ENCODE measurements at places on chromosomes 11 and 22.

DNA sequence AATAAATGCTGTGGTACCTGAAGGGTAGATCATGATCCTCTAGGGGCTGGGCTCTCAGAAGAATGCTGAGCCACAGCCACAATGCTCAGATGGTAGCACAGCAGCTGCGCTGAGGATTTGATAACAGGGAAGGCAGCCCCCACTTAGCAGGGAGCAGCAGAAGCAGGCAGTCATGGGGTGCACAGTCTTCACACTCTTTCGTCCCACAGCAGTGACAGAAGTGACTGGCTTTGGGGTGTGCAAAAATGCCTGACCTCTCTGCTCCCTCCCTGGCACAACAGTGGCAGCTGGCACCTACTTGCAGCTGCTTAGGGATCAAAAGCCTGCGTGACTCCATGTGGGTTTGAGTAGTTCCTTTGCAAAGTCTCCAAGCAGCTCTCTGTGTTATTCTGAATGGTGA lies 1349.8 kb upstream of the RAG2 start:
- DNase-seq: no peak

DNA sequence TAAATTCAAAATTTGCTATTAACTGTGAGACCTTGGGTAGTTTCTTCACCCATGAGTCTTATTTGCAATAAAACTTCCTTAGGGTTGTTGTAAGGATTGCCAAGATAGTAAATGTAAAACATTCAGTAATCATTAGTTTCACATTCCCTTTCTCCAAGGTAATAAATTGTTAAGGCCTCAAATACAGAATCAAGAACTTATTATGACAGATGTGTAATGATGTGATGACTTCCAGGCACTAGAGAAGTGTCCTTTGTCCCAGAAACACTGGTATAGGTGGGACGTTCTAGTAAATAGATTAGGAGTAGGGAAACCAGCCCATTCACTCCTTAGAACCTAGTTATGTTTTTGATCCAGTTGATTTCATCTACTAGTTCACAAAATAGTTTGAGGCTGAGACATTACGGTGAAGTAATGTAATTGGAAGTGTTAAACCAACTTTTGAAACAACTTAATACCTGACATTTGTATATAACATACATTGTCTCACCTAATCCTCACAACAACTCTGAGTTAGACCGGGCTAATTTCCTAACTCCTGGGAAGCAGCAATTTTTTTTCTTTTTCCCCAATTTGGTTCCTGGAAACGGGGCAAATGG lies 25.5 kb downstream of the CTNND1 start:
- DNase-seq: no peak

DNA sequence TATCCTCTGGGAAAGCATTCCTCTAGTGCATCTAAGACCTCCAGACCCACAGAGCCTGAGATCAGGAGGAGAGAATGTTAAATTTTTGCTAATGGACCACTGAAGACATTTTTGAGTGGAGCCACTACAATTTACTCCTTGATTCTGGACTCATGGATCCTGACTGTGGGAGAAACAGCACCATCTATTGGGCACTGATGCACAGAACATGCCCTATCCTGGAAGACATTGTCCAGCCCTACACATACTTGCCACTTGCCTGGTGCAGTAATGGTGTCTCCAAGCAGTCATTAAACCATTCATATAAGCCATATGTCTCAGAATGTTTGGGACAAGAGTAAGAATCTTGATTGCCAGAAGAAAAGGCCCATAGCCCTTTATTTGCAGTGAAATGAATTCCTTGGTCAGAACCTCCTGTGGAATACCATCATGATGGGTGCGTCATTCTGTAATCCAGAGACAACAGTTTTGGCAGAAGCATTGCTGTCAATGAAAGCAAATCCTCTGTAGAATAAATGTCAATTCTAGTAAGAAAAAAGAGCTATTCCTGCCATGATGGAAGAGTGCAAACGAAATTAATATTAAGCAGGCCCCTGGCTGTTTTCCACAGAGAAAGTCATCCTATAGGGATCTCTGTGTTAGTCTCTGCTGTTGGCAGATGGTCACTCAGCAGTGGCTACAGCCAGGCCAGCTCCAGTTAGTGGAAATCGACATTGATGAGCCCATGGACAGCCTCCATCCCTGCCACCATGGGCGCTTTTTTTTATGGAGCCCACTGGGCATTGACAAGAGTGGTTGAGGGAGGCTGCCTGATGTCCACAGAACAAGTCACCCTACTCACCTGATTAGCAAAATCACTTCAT lies 43.5 kb downstream of the GGTLC2 start:
- DNase-seq: no peak

GRCh38 chr11:93271596-93271995 lies 58.9 kb upstream of the DEUP1 start:
- no peak for DNase-seq

DNA sequence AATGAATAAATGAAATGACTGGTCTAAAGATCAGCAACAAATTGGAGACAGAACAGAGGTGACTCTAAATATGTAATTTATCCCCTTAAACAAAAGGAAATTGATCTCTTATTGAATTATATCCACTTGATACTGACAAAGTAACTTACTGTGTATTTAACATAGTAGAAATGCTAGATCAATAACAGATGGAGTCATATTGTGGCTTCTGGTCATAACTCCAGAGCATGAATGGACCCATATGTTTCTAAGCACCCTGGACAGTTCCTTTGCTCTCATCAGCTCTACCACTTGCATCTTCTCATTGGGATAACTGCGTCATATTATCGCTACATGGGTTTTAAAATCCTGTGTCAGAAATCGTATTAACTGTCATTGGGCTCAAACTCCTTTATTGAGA lies 222.3 kb downstream of the ETS1 start:
- DNase-seq: no peak

DNA sequence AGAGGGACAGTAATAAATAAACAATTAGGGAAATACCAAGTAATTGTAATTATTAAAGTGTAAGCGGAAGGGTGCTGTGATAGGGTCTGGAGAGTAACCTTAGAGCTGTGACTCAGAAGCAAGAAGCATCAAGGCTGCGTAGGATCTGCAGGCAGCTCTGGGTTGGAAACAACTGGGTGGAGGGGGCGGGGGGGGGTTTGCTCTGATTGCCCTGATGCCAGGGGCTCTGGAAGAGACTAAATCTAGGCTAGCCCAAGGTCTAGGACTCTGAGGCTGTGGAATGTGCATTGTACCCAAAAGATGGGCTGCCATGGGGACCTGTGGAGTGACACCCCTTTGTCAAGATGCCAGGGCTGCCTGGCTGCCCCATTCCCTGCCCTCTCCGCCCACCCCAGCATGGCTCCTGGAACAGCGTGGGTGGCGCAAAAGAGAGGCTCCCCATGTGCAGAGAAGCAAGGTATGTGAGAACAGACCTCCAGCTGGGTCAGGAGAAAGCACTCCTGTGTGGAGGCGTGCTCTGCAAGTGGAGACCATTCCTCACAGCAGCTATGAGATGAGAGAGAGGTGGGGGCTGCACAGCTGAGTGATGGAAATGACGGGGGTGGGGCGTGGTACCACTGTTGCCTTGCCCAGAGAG lies 101.1 kb upstream of the CRYBB3 start:
- no peak for DNase-seq

GRCh38 chr22:44147821-44148574 lies 32.7 kb upstream of the PARVG start:
- no peak for DNase-seq

- DNase-seq: no peak
Observed at GRCh38 chr11:65429068-65429681, 6.6 kb downstream of the NEAT1 start.

Measured in psoas muscle (tissue), 8 donors.